ENCODE measurements at places on chromosomes 2 and 18.
A peak's percentile ranks its signal among the peaks of the same experiment; 100 is the strongest.

GRCh38 chr2:27754138-27754588 is 17.4 kb upstream of the MRPL33 start:
- DNase-seq: peak; percentile 86

GRCh38 chr2:33326100-33326499 is 150.3 kb upstream of the RASGRP3 start:
- DNase-seq: no peak

GRCh38 chr2:38432820-38433606 is 55.9 kb upstream of the ATL2 start:
- peak; percentile 35 for DNase-seq

DNA sequence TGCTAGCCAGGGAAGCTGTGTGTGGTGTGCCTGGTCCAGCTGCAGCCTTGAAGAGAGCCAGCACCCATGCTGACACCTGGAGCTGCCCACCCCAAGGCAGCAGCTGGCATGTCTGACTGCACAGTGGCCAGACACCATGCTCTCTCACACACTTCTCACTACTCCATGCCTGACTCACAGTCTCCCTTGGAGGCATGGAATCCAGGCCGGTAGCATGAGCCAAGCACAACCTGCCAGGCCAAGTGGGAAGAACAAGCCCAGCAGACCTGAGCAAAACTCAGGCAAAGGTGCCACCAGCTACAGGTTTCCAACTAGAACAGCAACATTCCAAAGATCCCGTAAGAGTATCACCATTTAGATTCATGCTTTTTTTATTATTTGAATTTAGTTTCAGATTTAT is 625.3 kb upstream of the LRRTM4 start:
- no peak for DNase-seq

- peak; percentile 48 for DNase-seq
These were observed 34.3 kb downstream of the LDLRAD4 start for GRCh38 chr18:13252686-13253410.

DNA sequence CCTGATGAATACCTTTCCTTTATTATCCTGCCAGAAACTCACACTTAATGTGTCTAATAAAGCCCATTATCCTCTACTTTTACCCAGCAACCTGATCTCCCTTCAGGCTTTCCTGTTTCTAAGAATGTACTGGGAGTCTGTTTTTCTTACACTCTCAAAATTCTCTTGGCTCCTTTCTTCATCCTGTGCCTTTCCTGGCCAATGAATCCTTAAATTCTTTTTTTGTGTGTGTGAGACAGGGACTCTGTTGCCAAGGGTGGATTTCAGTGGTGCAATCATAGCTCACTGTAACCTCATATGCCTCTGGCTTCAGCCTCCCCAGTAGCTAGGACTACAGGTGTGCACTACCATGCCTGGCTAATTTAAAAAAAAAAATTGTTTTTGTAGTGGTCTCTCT is 72.7 kb downstream of the MAP2 start:
- DNase-seq: no peak
